T1000 (cell line): ENCODE measurements at places on chromosomes 5 and 9.
A peak's percentile ranks its signal among the peaks of the same experiment; 100 is the strongest.

- no peak for DNase-seq
Measured at GRCh38 chr9:138077126-138077525, 199.5 kb downstream of the CACNA1B start.

DNA sequence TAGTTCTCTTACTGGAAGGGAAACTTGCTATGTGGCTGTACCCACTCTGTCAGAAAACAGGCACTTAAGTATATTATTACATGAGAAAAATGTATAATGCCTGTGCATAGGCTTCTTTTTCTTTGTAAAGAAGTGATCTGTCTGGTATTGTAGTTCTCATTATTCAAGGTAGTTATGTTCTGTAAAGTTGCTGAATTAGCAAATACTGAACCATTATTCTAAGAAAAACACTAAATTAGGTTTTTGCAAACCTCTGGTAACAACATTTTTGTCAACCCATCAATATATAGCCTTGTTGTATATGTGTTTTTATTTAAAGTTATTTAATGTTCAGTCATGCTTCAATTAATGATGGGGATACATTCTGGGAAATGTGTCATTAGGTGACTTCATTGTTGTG is 8.8 kb downstream of the RAD17 start:
- no peak for DNase-seq

DNA sequence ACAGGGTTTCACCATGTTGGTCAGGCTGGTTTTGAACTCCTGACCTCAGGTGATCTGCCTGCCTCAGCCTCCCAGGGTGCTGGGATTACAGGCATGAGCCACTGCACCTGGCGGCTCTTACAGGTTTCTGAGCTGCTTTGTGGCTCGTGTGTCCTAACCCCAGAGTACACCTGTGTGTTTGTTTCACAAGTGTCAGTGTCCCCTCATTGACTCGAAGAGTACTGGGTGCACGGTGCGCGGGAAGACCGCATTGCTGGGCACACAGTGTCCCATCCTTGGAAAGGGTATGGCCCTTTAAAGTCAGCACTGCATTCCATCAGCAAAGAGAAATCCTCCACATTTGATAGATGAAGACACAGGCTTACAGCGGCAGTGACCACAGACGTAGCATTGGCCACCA is 23.8 kb downstream of the NDST1 start:
- no peak for DNase-seq

GRCh38 chr5:39713250-39713916 is 288.6 kb upstream of the DAB2 start:
- no peak for DNase-seq

- DNase-seq, result no peak
Measured at GRCh38 chr9:113573959-113574352, 110.4 kb downstream of the RGS3 start.

DNA sequence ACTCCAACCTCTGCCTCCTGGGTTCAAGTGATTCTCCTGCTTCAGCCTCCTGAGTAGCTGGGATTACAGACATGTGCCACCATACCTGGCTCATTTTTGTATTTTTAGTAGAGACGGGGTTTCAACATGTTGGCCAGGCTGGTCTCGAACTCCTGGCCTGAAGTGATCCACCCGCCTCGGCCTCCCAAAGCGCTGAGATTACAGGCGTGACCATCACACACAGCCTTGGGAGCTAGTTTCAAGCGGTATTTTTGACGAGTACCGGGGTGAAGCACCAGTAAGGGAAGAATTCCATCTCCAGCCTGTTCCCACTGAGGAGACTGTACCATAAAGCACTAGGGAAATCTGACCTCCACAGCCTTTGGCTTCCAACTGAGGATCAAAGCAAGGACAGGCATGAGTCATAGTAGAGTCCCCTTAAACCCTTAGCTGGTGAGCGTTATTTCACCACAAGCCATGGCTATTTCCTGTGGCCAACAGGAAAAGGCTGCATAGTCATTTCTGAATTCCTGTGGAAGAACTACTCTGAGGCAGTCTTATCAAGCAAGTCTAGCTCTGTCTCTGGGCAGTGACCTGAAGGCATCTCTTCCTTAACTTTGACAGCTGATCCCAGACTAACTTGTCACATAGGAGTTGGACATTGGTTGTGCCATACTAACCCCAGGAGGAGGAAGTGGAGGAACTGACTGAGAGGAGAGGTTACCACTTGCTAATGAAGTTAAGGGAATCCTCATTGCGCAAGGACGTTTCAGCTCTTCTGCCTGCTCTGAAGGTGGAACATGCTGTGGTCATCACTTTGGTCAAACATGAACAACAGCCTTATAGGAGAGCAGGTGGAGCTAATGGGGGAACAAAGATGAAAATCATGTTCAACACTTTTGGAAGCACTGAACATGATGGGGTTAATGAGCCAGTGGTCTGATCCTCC is 85.8 kb upstream of the DMRT1 start:
- DNase-seq, result peak; percentile 32

- DNase-seq, result no peak
Measured at GRCh38 chr5:146521403-146522106, 5.6 kb upstream of the GPR151 start.

- no peak for DNase-seq
Measured at GRCh38 chr9:133978899-133979272, 13.2 kb downstream of the VAV2 start.

GRCh38 chr5:101995585-101995984 is 300.5 kb downstream of the SLCO4C1 start:
- no peak for DNase-seq

- DNase-seq, result no peak
Measured at GRCh38 chr9:122086873-122087272, 6.2 kb downstream of the TTLL11 start.

DNA sequence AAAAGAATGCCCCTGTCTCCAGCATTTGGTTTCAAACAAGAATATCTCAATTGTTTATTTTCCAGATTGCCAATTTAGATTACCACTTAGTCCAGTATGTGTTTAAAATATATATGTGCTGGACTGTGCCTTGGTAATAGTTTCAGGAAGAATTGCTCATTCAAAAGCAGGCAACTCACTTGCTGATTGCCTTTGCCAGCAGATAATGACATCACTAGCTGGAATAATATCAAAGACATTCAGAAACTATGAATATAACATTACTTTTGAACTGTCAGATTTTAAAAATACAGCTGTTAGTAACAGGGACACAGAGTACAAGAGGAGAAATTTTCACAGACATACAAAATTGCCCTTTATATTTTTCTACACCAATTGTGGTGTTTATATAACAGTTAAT is 96.0 kb upstream of the ITGA2 start:
- no peak for DNase-seq

GRCh38 chr5:113375480-113376060 is 59.2 kb downstream of the TSSK1B start:
- DNase-seq, result no peak

DNA sequence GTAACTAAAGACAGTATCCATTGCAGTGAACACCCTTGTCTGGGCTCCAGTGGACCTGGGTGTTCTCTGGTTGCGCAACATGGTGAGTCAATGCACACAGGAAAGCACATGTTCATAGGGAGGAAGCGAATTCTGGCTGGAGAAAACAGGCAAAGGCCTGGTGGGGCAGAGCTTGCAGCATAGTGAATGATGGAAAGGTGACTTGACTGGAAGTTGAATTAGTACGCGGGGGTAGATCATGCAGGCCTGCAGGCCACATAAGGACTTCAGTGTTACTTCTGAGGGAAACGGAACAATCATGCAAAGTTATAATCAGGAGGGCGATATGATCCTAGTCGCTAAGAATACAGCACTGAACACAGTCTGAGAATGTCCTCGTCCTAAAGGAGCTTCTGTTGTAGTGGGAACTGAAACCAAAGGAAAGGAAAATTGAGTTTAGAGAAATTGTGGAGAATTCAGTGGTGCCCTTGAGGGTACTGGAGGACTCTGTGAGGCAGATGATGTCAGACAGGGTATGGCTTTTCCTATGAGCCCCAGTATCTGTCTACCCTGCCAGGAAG is 71.9 kb upstream of the RANBP3L start:
- no peak for DNase-seq

DNA sequence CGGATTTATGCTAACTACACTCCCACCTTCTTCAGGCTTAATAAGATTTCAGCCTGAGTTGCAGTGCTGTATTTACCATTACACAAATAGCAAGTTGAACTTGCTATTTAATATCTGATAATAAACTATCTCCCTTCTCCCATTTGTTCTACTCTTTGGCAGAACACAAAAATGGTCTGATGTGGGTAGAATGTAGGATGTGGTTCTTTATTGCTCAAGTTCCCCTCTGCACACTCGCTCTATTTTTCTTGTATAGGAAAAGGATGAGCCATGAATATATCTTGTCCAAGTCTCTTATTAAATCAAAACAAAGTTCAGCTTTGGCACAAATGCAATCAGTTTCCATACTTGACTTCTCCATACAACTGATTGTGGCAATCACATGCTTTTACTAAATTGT is 37.2 kb upstream of the KIF2A start:
- no peak for DNase-seq

DNA sequence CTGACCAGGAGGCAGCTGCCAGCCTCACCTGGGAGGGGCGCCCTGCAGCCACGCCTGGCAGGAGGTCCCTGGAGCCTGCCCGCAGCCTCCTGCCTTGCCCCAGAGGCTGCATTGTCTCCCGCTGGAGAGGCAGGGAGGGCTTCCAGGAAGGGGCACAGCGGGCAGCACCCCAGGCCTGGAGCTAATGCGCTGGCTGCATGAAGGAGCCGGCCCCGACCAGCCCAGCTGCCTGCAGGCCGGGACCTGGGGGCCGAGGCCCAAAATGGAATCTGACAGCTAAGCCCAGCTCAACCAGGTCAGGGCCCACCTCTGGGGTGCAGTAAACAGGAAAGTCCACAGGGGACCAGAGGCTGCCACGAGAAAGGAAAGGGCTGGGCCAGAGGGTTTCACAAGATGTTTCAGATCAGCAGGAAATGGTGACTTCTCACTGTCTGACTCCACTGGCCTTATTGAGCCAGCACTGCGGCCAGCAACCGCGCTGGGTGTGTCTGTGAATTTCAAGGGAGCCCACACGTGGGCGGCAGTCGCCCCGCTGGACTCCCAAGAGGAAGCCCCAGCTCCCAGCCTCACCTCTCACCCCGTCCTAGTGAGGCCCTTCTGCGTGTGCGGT is 18.6 kb upstream of the NOTCH1 start:
- DNase-seq, result no peak

- DNase-seq, result no peak
Measured at GRCh38 chr9:19208653-19209052, 21.8 kb upstream of the DENND4C start.

- DNase-seq, result no peak
Measured at GRCh38 chr5:102536323-102536928, 37.6 kb upstream of the SLCO6A1 start.

- no peak for DNase-seq
Measured at GRCh38 chr5:157735991-157736390, 4.8 kb downstream of the THG1L start.

DNA sequence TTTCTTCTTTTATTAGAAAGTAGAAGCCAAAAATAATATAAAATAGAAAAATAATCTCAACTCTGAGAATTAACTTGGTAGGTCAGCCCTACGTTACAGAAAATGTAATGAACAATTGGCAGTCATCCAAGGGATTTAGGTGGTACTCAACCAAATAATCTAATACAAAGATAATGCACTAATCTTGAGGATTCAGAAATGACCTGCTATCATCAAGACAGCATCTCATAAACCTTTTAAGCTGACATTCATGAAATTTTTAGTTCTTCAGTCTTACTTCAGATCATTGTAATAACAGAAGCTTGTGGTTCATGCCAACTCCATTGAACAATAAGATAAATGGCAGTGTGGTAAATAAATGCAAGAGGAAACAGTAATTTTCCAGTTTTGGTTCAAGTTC is 1058.0 kb downstream of the MAT2B start:
- DNase-seq, result no peak

- DNase-seq, result no peak
Measured at GRCh38 chr5:122458278-122458872, 146.3 kb downstream of the SNCAIP start.

DNA sequence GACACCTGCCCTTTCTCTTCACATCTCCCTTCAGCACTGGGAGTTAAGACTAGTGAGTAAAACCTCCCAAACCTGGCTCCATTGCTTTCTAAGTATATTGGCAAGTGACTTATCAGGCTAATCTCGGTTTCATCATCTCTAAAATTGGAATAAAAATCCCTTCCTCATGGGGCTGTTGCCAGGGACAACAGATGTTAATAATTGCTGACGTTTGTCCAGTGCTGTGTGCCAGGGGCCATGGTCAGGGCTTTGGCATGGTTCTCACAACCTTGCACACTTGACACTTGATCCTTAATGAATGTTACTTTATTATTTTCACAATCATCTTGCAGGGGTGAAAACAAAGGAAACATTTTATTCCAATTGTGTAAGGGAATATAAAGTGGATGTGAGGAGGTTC is 1262.0 kb upstream of the WWC1 start:
- no peak for DNase-seq

GRCh38 chr5:18048449-18048848 is 414.2 kb downstream of the TAF11L14 start:
- no peak for DNase-seq

- DNase-seq, result no peak
Measured at GRCh38 chr9:124505006-124505900, 1.9 kb downstream of the NR5A1 start.

GRCh38 chr9:69178583-69179011 is 4.5 kb downstream of the TJP2 start:
- DNase-seq, result no peak

GRCh38 chr5:14191325-14191724 is 48.2 kb downstream of the TRIO start:
- no peak for DNase-seq

DNA sequence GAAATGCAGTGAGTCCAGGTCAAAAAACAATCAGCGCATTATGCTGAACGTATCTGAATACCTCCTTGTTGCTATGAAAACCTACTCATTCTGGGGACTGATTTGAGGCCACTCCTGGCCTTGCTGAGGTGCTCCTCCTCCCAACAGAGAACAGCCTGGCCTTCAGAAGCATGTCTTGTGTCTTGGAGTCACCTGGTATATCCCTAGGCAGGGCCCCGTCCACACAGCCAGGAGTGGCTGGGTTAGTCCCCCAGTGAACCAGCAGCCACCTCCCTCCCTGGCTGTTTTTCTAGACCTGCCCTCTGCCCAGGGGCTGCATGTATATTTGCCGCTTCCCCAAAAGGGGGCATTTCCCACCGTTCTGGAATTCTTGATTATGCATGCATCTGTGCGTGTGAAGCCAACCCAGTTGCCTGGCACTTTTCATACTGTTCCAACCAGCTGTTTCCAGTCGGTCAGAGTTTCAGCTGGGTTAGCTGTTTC is 99.2 kb upstream of the SPATA31C2 start:
- no peak for DNase-seq

- DNase-seq, result no peak
Measured at GRCh38 chr5:73605223-73606087, 20.5 kb upstream of the ARHGEF28 start.

DNA sequence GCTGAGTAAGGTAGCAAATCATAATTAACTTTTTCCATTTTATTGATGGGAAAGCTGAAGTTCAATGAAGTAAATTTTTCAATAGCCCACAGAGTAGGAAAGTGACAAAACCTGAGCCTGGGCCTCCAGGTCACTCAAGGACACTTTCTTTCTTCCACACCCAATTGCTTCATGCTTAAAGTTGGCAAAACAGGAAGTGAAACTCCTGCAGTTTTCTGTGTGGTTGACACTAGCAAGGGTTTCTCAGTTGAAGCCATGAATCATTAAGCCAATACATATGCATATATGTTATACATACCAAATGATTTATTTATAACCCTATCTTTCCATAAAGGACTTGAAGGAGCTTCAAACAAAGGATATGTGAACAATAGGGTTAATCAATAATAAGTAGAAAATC is 13.9 kb downstream of the TLR4 start:
- DNase-seq, result no peak
